ENCODE measurements at places on chromosomes 7 and 10. TPM values are rescaled to one million over a fixed set of nuclear protein-coding genes. Genes with fewer than 3 reads are reported as not detected.

Gene ACTL6B
- not detected for total RNA-seq

Gene TRIM4
- total RNA-seq, result 26.9 TPM

Gene TMEM176B
- total RNA-seq, result 0.29 TPM

Gene SPDYE6
- total RNA-seq, result not detected

Gene LEP
- total RNA-seq, result not detected

Measured in placental pericyte (primary cell).